ENCODE measurements at places on chromosomes 16 and 17.

DNA sequence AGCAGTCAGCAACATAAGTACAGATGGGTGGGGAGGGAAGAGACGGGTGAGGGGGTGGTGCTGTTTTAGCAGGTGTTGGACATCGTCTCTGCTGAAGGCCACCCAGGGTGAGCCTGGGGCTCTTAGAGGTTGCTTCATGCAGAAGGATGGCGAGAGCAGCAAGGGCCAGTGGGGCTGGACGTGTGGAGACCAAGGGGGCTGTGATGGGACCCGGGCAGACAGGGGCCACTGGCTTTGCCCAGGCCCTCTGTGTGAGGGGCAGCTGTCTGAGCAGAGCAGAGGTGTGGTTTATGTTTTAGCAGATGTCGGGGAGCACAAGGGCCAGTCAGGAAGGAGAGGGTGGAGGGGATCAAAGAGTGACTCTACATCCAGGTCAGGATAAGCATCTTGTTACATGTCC is 4.8 kb downstream of the NARF start:
- no peak for DNase-seq

DNA sequence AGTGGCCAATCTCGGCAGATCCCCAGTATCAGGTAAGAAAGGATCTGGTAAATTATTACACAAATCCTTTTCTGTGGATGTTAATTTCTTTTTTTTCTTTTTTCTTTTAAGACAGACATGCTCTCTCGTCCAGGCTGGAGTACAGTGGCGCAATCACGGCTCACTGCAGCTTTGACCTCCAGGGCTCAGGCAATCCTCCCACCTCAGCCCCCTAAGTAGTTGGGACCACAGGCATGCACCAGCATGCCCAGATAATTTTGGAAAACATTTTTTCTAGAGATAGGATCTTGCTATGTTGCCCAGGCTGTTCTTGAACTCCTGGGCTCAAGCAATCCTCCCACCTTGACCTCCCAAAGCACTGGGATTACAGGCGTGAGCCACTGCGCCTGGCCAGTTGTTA is 54.0 kb downstream of the GAS7 start:
- no peak for DNase-seq

GRCh38 chr17:21815352-21816063 is 123.2 kb downstream of the KCNJ18 start:
- DNase-seq: no peak

DNA sequence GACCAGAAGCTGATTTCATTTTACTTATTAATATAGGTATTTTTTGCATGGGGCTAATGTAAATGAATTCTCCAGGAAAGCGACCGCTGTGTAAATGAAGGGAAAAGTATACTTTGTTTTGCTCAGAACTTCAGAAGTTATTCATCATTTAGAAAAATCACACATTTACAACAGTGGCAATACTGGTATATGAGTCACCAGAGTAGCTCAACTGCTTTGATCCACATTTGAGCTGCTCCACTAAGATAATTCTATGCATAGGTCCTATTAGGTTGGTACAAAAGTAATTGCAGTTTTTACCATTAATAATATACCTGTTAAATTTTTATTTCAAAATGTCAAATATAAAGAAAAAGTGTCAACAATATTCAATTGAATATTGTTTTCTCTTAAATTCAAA is 22.9 kb upstream of the DYNLRB2 start:
- DNase-seq: no peak

GRCh38 chr17:27473748-27474609 is 17.7 kb downstream of the KSR1 start:
- no peak for DNase-seq

DNA sequence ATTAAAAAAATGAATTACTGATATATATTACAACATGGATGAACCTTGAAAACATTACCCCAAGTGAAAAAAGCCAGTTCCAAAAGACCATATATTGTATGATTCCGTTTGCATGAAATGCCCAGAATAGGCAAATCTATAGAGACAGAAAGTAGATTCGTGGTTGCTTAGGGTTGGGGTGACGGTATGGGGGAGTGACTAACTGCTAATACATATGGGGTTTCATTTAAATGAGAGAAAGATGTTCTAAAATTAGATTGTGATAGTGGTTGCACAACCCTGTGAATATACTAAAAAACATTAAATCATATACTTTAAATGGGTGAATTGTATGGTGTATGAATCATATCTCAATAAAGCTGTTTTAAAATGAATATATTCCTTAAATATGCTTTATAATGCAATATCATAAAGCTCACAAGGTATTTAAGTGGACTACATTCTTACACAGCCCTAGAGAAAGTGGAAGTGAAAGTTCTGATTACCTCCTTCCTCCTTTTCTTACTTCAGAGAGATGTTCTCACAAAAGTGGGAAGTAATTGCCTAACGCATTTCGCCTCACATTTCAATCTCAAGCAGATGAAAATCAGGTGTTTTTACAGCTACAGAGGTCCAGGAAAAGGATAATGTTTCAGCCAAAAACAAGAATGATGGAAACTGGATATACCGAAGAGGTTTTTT is 142.7 kb upstream of the GNAO1 start:
- no peak for DNase-seq

DNA sequence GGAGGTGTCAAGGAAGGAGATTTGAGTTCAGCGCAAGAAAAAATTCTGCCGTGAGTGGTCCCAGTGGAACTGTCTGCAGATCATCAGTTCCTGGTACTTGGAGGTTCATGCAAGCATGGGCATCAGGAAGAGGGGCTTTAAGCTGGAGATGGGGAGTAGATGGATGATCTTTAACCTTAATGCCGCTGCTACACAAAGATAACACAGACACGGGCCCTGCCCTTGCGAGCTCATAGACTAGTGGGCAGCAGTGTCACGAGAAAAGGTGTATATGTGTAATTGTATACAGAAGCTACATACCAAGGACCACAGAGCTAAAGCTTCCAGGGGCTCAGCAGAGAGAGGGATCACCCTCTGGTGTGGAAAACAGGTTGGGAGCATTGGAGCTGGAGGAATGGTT is 33.6 kb downstream of the PRSS54 start:
- DNase-seq: no peak

- DNase-seq: no peak
These were observed 55.1 kb downstream of the RPTOR start for GRCh38 chr17:80599546-80600305.

DNA sequence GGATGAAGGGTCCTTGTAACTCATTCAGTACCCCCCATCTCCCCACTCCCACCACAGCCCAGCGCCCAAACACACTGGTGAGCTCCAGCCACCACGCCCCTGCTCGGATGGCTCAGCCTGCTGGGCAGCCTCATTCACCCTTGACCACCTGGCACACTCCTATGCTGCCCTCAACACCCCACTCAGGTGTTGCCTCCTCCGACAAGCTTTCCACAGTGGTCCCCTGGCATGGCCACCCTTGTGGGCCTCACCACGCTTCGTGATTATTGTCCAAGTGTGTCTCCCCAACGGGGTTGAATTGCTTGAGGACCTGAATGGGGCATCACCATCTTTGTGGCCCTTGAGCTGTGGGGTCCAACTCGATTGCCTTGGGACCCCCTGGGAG is 12.0 kb upstream of the DOC2B start:
- DNase-seq: no peak

- no peak for DNase-seq
These were observed 57.0 kb downstream of the NSRP1 start for GRCh38 chr17:30173649-30174048.

DNA sequence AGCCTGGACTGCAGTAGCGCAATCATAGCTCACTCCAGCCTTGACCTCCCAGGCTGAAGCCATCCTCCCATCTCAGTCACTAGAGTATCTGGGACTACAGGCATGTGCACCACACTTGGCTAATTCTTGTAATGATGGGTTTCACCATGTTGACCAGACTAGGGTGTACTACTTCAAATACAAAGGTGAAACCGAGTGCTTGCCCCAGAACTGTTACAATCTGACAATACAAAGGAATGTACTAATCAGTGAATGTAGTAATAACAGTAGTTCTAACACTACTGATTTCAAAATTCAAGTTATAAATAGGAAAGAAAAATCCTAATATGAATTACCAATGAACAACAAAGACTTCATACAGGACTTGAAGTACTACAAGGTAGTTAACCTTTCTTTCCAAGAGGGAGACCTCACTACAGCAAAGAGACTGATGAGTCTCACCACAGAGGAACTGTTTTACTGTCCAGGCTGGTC is 24.4 kb downstream of the CRK start:
- no peak for DNase-seq

DNA sequence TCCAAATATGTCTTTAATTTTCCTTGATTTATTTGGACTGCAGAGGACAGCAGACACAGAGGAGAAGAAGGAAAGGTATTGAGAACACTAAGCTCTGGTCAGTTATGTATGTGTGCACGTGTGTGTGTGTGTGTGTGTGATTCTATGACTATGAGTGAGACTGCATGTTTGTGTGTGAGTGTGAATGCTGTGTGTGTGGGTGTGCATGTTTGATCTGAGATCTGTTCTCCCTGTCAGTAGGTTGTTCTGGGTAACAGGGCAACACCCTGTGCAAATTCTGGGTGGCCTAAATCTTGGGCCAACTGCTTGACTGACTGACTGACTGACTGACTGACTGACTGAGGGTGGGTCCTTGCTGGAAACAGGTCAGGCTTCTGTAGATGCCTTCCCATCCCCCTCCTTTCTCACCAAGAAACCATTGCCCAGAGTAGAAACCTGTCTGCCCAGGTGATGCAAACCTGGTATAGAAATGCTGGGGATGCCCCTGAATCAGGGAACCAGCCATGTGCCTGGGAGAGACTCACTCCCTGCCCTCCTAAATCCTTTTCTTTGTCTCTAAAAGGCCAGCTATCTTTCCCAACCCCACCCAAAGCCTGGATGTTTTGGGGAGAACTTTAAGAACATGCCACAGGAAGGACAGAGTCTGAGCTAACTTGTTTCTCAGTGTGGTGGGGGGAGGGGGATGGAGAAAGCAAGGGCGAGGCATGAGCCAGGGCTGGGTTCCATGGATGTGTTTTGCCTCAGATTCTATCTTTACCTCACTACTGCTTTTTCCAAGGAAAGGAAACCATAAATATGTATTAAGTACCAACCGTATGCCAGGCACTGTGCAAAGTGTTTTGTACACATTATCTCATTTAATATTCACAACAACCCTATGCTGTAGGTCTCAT is 4.5 kb upstream of the NR1D1 start:
- DNase-seq: no peak

DNA sequence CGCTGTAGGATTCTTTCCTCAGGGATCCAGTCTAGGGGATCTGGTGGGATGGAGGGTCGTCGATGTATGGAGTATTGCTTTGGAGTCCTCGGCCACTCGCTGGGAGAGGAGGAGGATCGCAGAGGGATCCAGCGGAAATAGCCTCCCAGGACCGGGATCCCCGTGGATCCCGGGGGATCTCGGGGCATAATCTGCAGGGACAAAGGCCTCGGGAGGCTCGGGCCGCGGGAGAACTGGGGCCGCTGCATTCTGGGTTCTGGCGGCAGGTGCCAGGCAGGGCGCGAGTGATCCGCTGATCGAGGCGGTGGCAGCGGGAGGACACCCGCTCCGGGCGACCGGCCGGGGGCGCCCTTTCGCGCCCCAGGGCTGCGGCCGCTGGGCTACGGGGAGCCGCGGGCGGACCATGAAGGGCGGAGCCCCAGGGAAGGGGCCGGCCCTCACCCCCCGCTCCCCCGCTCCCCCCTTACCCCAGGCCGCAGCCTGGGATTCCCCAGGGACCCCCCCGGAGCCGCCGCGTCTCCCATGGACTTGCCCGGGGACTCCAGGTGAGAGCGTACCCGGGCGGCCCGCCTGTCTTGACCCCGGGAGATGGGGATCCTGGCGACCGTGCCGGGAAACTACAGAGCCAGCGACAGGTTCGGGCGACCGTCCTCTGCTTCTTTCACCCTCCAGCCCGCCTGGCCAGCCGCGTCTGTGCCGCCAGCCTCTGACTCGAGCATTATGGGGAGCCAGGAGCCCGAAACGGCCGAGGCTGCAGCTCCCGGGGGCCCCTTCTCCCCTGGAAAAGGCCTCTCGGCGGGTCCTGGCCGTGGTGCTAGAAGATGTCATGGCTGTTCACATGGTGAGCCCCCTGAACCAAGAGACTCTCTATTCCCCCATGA is 604 bp downstream of the PRR14 start:
- DNase-seq: no peak

- no peak for DNase-seq
These were observed 1.5 kb upstream of the TBCD start for GRCh38 chr17:82750241-82750908.

DNA sequence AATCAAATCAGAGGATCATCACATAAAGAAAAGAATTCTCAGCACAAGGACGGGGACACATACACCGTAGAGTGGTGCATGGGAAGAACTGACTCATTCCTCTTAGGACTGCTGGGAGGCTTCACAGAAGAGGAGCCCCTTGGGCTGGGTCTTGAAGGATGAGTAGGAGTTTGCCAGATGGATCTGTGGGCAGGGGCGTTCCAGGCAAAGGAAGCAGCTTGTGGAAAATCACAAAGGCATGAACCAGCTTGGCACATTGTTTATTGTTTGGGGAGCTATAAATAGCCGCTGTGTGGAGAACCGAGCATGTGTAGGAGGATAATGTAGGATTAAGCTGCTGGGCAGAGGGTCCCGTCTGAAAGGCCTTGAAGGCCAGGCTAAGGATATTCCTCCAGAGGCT is 5.1 kb upstream of the SLC16A11 start:
- DNase-seq: no peak

GRCh38 chr16:87764600-87765472 is 950 bp downstream of the KLHDC4 start:
- no peak for DNase-seq

DNA sequence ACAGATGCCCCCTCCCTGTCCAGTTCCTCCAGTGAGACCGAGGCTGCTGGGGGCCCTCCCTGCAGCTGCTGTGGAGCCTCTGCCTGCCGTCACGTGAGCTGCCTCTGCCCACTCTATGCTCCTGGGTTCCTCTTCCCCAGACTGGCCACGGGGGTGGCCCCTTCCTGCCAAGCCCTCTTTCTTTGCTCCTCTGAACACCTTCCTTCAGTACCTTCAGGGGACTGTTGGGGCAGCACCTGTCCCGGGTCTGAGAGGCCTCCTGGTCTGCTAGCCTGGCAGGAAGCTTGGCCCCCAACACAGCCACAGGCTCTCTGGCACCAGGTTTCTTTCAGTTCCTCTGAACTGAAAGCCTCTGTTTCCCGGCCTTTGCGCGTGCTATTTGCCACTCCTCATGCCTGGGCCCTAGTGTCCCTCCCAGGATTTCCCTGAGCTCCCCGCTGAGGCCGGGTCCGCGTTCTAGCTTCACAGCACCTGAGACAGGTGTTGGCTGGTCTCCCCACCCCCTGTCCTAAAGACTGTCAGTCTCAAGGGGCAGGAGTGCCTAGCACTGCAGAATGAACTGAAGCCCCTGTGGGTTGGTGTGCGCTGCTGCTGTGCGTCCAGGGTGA is 6.6 kb upstream of the ATP6V0C start:
- no peak for DNase-seq

DNA sequence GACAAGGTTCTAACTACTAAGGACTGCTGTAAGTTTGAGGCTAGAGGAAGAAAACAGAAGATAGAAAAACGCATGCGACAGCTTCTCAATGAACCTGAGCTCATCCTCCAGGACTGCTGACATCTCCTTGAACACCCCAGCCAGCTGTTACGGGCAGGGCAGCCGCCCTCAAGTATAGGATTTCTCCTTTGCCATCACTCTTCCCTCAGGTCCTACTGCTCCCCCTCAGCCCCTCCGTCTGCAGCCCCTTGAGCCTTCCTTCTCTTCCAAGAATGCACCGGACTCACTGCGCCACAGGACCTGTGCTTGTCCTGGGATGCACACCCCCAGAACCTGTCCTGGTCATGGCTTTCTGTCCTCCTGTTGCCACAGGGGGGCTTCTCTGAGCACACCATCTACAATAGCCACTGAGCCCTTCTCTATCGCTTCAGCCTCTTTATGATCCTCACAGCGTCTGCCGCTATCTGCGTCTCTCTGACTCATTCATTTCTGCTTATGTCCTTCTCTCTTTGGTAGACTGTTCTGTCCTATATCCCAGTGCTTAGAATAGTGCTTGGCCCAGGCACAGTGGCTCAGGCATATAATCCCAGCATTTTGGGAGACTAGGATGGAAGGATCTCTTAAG is 15.7 kb upstream of the XYLT2 start:
- no peak for DNase-seq
